ENCODE measurements at places on chromosomes 3 and 15. TPM values are rescaled to one million over a fixed set of nuclear protein-coding genes. Genes with fewer than 3 reads are reported as not detected.

Gene CCDC50
- total RNA-seq, result 34.1 TPM

Gene RPUSD3
- total RNA-seq, result 84.3 TPM

Gene CNTN4
- not detected for total RNA-seq

Gene CLDN16
- not detected for total RNA-seq

Gene MCF2L2
- total RNA-seq, result 4.8 TPM

Gene POPDC2
- total RNA-seq, result 0.66 TPM

Gene TPRG1
- 25.9 TPM for total RNA-seq

Gene DHX30
- 143 TPM for total RNA-seq

Gene CPA3
- total RNA-seq, result not detected

Gene AGBL1
- not detected for total RNA-seq

Gene SCG5
- total RNA-seq, result 2.2 TPM
